Stimulated activated CD8-positive, alpha-beta memory T cell treated with anti-CD3 and anti-CD28 coated beads, Interleukin-4, amount 100 ng/mL, for 1 hour (primary cell): ENCODE measurements at places on chromosomes 7 and 10.

DNA sequence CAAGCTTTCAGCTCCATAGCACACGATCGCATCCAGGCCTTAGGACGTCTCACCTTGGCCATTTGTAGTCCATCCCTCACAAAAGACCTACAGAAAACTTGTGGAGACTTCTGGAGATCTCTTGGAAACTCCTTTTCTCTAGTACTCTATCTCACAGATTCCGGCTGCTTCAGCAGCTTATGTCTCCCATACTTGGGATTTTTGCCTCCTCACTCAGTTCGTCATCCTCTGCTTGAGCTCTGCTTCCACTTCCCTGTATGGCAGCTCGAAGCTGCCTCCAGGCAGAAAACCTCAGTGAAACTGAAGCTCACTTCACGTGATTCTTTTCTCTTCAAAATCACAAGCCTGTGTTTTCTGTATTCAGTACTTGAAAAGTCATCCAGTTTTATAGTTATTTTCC, 178.7 kb upstream of the GDF10 start:
- DNase-seq, result no peak

GRCh38 chr7:117272017-117272759, 50.7 kb downstream of the WNT2 start:
- DNase-seq, result no peak

GRCh38 chr7:2629746-2630681, 1.8 kb upstream of the TTYH3 start:
- no peak for DNase-seq

GRCh38 chr10:6074489-6075301, 12.5 kb upstream of the IL2RA start:
- no peak for DNase-seq

DNA sequence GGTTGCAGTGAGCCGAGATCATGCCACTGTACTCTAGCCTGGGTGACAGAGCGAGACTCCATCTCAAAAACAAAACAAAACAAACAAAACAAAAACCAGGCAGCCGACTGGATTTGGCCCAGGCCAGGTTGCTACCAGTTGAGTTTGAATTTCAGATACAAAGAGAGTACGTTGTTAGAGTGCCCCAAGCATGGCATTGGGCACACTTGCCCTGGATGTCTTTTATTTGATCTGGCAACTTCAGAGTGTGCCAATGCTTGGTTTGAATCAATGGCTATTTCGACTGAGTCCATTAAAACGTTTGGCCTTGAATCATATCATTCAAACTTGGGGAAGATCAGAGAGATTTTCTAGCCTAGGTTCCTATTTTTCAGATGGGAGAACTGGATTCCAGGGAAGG, 213.4 kb upstream of the SHH start:
- no peak for DNase-seq

DNA sequence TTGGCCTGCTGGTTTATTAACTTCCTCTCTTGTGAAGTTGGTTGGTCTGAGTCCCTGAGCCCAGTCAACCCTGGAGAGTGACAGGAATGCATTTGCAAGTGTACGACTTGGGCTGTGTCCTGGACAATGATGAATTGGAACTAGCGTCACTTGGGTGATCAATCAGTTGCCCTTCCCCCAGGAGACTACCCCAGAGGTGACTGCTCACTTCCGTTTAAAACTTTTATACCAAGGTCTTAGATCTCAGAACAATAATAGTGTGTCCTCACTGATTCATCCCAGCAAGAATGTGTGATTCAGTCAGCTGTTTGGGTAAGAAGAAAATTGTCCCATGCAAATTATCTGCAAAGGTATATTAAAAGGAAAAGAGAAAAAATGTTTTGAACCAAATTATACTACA, 102.9 kb upstream of the ARMC3 start:
- DNase-seq, result no peak

DNA sequence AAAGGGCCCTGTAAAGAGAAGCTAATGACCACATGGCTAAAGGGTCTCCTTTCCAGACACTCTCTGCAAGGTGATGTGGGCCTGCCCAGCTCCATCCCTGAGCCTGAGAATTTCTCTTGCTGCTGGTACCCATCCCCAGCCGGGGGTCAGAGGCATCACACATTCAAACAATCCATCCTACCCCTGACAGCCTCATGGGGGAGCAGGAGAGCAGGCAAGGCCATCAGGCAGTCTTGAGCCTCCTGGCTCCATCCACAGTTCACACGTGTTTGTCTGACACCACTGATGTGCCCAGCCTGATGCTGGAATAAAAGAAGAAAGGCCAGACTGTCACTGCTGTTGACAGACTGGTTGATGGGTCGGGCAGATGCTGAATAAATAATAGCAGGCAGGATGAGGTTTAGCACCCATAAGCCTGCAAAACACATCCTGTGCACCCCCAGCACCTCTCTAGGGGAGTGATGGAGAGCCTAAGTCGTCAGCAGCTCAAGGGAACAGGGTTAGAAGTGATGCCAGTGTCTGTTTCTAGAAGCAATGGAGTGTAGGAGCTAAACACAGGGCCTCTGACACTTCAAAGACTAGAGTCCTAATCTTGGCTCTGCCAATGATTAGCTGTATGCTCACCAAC, 43.5 kb downstream of the TLL2 start:
- no peak for DNase-seq

GRCh38 chr10:59088912-59089573, 87.4 kb upstream of the PHYHIPL start:
- DNase-seq, result no peak

DNA sequence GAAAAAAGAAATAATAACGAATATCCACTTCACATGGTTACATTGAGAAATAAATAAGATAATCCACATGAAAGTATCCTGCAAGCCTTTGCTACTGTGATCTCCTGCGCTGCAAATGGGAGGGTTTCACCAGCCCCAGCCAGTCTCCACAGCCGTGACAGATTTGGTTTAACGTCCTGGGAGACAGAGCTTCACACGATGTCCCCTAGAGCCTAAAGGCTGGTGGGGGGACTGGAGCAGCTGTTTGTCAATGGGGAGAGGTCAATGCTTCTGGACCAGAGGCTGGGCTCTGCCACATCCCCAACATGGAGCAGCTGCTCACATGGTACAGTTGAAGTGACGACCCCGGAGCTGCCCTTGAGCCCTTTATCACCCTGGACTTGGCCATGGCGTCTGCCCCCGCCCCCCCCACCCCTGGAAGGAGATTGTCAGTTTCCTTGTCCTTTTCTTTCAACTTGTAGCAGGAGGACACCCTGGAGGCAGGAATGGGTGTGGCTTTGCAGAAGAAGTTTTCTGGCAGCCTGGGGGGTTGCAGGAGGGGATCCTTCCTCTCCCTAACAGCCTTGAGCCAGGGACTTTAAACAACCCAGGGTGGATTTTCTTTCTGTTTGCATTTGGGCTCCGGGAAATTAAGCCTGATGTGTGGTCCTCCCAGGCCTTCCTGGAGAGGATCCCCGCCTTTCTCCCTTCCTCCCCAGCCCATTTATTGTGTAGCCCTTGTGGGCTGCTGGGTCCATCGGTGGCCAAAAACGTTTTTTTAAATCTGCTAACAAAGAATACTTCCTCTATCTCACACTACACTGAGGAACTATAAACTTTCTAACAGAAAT, 37.0 kb upstream of the MXI1 start:
- DNase-seq, result no peak

DNA sequence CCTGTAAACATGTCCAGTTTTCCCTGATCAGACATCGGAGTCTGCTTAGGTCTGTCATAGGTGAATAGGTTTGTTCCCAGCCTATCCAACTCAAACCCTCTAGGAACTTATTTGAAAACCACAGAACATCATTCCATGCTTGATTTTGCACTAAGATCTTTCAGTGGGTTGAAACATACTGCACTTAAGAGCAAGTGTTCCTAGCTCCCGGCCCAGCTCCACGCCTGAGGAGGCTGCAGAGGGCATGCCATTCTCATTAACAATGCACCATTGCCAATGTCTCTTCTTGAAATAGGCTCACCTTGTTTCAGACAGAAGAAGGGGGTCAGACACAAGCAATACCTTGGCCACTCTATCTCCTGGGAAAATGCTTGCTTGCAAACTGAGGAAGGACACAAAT, 78.0 kb upstream of the EGR2 start:
- DNase-seq, result no peak

GRCh38 chr10:23195846-23196600, 3.9 kb downstream of the PTF1A start:
- DNase-seq, result no peak

DNA sequence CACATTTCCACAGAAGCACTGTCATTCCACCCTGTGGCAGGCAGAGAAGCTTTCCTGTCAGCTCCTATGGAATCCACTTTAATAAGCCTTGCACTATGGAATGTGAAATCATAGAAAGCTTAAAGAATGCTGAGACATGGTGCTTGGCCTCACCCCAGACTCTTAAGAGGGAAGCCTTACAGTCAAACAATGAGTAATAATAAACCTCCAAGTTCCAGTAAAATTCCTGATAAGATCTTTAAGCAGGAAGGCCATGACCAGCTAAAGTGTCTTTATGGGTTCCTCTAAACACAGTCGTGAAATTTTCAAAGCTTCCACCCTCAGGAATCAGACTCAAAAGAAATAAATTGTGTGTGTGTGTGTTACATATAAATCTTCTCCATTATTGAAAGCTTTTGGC, 11.9 kb upstream of the TEX36 start:
- no peak for DNase-seq

- DNase-seq, result no peak
These were observed 553.0 kb downstream of the GRM8 start for GRCh38 chr7:126699707-126700106.

DNA sequence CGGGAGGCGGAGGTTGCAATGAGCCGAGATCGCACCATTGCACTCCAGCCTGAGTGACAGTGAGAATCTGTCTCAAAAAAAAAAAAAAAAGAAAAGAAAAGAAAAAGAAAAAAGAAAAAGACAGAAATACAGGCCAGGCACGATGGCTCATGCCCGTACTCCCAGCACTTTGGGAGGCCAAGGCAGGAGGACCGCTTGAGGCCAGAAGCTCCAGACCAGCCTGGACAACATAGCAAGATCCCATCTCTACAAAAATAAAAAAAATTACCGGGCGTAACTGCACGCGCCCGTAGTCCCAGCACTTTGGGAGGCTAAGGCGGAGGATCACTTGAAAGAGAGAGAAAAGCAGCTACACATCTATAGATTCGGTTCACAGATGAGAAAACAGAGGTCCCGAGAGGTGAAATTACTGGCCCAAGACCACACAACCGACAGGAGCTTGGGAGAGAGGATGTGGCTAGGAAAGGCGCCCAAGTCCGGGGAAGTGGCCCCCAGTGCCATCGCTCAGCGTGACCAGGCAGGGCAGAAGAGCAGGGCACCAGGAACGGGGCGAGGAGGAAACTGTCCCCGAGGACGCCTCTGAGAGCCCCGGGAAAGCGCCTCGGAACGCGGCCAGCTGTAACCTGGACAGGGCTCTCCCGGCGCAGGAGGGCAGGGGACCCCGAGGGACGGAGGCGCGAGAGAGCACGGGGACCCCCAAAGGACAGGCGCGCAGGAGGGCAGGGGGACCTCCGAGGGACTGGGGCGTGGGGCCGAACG, 612 bp downstream of the SNX8 start:
- DNase-seq, result no peak

DNA sequence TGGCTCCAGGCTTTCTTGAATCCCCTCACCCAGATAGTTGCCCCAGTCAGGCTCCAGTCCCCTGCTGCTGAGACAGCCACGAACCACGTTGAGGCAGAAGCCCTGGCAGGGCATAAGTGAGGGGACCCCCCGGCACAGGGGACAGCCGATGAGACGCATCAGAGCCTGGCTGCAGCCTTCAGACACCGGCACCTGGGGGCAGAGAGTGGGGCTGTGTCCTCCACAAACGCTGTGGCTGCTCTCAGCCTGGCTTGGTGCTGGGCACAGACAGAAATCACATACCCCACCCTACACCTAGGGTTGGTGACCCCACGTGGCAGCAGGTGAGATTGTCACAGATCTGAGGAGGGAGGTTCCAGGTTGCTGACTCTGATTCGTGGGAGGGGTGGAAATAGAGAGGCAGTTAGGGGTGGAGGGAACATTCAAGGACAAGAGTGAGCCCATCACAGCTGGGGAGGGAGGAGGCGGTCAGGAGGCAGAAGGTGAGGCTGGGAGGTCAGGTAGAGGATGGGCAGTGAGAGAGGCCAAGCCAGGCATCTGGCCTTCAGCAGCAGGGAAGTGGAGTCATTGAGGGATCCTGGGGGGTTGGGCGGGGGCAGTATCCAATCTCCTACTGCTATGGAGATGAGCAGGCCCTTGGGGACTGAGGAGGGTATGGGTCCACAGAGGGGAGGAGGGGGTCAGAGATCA, 3.2 kb downstream of the GPC2 start:
- DNase-seq, result no peak

DNA sequence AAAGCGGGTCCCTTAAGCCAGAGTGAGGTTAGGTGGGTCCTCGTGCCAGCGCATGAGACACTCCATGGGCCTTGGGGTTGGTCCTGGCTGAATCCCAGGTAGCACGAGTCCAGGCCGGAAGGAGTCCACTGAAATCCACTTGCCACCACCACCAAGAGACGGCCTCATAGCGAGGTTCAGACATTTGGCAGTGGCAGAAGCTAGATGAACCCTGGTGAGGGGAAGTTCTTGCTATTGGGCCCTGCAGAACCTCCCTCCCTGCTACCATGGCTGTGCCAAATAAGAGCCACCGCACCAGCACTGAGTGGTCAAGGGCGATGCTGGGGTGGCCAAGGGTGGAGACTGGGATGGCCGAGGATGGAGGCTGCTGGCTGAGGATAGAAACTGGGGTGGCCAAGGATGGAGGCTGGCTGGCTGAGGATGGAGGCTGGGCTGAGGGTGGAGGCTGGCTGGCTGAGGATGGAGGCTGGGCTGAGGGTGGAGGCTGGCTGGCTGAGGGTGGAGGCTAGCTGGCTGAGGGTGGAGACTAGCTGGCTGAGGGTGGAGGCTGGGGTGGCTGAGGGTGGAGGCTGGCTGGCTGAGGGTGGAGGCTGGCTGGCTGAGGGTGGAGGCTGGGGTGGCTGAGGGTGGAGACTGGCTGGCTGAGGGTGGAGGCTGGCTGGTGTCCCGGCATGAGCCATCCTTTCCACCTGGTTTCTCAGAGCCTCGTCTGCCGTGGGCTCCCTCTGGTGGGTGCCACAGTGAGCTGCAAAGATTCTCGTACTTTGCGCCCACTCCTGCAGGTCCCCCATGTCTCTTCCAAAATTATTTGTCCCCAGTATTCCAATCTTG, 88.2 kb downstream of the ELFN1 start:
- DNase-seq, result no peak

DNA sequence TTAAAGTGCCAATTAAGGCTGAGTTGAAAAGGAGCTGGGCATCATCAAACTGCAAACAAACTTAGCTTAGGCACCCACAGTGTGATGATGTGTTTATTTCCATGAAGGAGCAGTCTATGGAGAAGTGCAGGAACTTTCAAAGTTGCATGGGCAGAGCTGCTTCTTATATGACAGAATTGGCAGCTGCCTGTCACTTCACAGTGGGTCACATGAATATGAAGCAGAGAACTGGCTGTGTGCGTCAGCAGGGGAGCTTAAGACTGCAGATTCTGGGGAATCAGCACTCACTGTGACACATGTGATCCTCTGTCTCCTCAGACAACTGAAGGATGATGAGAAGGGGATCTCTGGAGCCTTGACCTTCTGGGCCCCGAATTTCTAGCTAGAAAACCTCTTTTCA, 36.6 kb downstream of the RBM28 start:
- no peak for DNase-seq

GRCh38 chr7:94656658-94656924, 658 bp upstream of the SGCE start:
- no peak for DNase-seq

- DNase-seq, result no peak
These were observed 541.6 kb upstream of the PFKP start for GRCh38 chr10:2525781-2526180.
